ENCODE measurements at places on chromosomes 1 and 21. TPM values are rescaled to one million over a fixed set of nuclear protein-coding genes. Genes with fewer than 3 reads are reported as not detected.

DNA sequence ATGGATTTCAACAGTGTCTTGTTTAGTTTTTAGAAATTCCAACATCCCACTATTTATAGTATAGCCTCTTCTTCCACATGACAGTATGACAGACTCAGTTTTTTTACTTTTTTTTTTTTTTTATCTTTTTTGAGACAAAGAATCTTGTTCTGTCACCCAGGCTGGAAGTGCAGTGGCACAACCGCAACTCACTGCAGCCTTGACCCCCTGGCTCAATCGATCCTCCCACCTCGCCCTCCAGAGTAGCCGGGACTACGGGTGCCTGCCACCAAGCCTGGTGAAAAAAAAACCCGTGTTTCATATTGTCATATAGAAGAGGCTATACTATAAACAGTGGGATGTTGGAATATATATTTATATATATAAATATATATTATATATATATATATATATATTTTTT, 1.2 kb upstream of the DR1 start:
- no peak for DNase-seq

GRCh38 chr1:1302006-1302430, 5.7 kb downstream of the ACAP3 start:
- DNase-seq = no peak

- DNase-seq = no peak
Observed at GRCh38 chr1:187985897-187986654, 1157.3 kb downstream of the PLA2G4A start.

DNA sequence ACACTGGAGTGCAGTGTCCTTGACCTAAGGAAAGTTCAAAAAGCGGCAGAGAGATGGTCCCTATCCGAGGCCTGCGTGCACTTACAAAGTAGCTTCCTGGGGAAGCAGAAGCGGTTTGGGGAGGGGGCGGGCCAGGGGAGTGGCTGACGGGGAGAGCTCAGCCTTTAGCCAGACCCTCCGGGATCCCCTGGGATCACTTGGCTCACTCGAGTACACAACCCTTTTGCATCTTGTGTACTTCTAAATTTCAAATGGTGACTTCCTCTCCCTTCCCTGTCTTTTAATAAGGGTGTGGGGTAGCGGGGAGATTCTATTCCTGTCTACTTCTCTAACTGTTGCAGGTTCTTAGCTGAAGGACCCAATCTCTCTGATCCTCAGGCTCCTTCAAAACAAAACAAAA, 18.1 kb upstream of the SNX27 start:
- no peak for DNase-seq

GRCh38 chr1:185813401-185813979, 79.3 kb downstream of the HMCN1 start:
- DNase-seq = peak; percentile 31

DNA sequence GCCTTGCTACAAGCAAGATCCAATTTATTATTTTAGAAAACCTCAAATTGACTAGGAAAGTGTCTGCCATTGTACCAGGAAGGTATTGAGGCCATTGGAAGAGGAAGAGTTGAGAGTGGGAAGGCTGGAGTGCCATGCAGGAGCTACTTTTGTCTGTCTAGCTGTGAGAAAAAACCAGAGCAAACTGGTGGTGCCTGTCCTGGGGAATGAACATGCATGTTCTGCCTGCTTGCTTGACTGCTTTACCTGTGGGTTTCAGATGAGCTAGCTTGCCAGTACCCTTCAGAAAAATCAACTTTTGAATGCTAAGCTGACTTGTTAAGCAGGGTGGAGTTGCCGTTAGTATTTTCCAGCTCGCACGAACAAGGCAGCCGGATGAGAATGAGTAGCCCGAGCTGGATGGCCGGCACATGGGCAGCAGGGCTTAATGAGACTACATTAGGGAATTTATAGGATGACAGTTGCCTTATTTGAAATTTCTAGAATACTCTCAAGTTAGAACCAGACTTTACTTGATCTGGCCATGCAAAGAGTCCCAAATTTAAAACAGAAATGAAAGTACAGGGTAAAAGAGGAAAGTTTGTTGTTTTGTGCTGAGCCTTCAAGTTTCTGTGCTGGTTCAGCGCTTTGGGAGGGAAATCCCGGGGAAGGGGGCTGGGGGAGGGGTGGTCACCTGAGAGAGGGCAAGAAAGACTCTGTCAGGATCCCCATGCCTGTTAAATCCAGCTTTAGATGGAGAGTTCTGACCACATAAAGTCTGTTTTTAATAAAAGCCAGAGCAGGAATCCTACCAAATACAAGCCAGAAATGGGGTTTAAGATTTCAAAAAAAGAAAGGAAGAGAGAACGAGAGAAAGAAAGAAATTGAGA, 29.6 kb upstream of the C1orf105 start:
- no peak for DNase-seq

- no peak for DNase-seq
Observed at GRCh38 chr1:245363461-245364200, 208.8 kb downstream of the KIF26B start.

GRCh38 chr1:93827633-93828366, 51.2 kb downstream of the DNTTIP2 start:
- no peak for DNase-seq

DNA sequence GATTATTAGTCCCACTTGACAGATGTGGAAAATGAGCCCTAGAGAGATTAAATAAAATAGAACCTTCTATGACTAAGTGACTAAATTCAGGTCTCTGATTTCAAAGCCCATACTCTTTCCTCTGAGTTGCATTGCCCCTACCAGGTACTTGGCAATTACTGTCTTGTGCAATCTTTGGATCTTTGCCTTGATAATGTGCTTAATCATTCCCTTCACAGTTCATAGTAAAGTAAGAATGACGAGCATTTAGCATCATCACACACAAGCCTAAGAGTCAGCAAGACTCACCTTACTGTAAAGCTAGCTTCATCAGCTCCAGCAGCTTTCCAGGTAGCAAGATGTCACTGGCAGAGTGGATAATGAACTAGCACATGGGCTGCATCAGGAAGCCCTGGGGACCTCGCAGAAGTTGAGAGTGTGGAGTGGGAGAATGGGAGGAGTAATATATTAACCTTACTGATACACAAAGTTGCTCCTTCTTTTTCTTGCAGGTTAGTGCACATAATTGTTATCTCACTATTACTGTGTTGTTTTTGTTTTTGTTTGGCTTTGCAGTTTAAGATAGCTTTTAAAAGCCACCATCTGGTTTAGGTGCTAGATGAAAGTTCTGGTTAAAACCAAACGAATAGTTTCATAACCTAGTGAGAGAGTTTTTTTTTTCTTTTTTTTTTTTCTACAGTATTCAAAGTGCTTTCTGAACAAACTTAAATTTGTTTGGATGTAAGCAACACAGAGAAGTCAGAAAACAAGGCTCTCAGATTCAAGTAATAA, 71.8 kb downstream of the PBX1 start:
- DNase-seq = no peak

GRCh38 chr21:37273440-37273839, 6.3 kb upstream of the VPS26C start:
- no peak for DNase-seq

DNA sequence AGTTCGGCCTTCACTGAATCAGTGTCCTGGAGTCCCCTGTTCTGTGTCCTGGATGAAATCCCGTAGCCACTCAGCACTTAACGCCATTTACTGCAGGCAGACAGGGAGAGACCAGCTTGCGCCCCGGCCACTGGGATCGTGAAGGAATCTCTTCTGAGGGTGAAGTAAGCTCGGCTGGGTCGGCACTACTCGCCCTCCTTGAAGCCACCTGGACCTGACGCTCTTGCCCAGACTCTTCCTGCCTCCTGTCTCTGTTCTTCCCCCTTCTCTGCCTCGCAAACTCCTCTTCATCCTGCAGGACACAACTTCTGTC, 99.9 kb upstream of the ZBTB40 start:
- DNase-seq = no peak

DNA sequence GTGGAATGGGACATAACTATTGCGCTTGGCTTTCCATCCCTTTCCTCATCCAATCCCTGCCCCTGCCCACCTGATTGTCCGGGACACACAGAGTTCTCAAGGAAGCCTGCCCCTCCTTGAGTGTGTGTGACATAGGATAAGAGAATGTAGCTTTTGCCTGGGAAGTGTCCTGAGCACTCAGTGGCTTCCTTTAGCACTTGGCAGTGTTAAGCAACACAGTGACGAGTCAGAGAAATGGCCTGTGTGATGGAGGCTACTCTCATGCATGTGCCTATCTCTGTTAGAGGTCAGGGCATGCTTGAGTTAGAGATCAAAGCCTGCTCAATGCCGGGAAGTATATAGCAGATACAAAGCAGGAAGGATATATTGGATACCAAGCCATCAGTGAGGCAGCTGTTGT, 289.5 kb downstream of the SIPA1L2 start:
- DNase-seq = no peak

DNA sequence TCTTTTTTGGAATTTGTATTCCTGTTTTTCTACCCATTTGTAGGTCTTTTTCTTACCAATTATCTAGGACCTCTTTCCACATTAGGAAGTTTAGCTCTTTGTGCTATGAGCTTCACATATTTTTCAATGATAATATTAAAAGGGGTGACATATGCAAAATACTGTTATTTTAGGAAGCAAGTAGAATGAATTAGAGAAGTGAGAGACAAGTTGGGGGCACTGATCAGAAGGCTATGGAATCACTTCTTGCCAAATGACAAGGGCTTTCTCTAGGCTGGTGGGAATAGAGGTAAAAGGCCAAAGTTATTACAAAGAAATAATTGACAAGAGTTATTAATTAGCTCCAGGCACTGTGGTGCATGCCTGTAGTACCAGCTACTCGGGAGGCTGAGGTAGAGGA, 4.3 kb upstream of the BCAR3 start:
- no peak for DNase-seq

DNA sequence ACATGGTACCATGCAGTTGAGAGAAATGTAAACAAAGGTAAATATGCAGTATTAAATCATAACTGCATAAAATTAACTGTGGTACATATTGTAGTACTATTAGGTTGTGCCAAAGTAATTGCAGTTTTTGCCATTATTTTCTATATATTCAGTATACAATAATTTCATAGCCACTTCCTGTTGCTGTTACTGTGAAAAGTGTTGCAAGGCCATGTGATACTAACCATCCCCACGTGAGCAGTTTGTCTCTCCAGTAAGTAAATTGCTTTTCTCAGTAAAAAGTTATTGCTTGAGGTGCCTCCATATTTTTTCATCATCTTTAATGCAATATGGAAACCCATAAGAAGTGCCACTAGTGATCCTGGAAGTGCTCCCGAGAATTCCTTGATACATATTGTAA, 19.6 kb upstream of the METTL18 start:
- DNase-seq = no peak

- DNase-seq = no peak
Observed at GRCh38 chr1:153573351-153573750, 7.7 kb upstream of the S100A2 start.

GRCh38 chr1:9302745-9303524, 10.2 kb downstream of the SPSB1 start:
- DNase-seq = no peak

DNA sequence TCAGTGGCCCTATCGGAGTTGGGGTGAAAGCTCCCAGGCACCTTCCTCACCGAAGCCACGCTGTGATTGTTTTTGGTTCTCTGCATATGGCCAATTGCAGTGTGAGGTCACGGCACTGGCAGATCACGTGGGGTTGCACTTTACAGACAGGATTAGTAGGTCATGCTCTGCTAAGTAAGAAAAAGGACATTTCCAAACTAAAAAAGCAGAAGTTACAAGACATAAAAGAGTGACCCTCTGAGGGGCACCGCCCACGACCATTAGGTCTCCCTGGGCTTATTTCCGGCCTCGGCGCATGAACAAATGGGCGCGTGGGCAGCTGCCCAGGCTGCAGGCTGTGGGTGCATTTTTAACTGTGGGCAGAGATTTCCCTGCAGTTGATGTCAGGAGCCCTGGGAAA, 2.0 kb downstream of the CAPN9 start:
- no peak for DNase-seq

- DNase-seq = no peak
Observed at GRCh38 chr1:241507189-241507863, 12.2 kb downstream of the FH start.

DNA sequence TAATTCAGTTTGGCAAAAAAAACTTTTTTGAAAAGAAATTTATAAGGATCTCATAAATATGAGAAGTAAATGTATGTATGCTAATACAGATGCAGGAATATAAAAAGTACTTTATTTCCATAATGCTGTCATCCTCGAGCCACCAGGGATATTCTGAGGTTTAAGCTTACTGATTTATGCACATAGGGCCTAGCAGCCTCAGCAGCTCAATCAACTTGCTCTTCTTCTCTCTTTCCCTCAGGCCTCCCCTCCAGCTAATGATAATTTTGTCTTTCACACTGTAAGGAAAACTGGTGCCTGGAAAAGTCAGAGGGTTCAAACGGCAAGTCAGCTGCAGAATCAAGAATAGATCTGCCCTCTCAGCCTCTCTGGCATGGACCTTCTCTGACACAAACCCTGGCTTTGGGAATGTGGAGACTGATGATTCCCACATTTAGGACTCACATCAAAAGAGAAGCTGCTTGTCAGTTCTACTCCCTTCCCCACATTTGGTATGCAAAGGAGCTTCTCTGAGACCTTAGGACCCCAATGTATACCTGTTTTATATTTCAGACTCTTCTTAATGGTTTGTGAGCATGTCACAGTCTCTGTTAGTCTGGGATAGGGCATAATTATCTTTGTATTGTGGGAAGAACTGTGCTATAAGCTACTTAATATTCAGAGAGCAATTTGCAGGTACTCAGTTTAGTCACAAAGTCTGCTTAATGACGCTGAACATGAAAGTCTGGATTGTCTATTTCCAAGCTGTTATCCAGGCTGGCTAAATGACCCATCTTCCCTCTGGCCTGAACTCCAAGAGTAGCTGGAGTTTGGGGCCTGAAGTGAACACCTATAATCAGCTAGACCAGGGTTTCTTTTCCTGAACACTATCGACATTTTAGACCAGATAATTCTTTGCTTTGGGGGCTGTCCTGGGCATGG, 52.1 kb upstream of the DIPK1A start:
- DNase-seq = no peak

GRCh38 chr1:5709461-5709975, 282.7 kb downstream of the NPHP4 start:
- DNase-seq = no peak

DNA sequence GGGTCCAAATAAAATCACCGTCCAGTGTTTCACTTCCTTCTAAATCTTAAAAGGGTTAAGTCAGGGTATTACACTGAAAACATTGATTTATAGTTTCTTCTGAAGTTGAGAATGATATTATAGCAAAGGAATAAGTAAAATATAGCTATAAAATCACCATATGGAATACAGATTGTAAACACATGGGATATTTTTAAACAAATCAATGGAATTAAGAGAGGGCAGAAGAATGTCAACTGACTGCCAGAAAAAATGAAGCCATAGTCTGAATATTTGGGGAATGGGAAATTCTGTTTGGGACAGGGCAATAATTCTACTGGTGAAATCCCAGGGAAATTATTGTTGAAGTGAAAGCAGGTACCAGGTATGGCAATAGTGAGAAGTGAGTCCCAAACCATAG, 664.6 kb downstream of the NCAM2 start:
- DNase-seq = no peak

Gene BCL2L15
- total RNA-seq = under 0.01 TPM

Gene ZNF683
- total RNA-seq = 0.27 TPM

Gene MCOLN3
- under 0.01 TPM for total RNA-seq

Gene RIMS3
- total RNA-seq = 1.9 TPM

Gene SELL
- 339 TPM for total RNA-seq

Gene TNN
- total RNA-seq = not detected

Gene ATAD3B
- 15.1 TPM for total RNA-seq

Gene MROH9
- total RNA-seq = not detected

Gene CHIT1
- under 0.01 TPM for total RNA-seq

Measured in hematopoietic multipotent progenitor cell (in vitro differentiated cells).